ENCODE measurements at places on chromosomes 11 and 22. TPM values are rescaled to one million over a fixed set of nuclear protein-coding genes. Genes with fewer than 3 reads are reported as not detected.

TXN2 gene
- total RNA-seq: 54.2 TPM

CLDN25 gene
- total RNA-seq: not detected

APOL1 gene
- 92.8 TPM for total RNA-seq

SLC3A2 gene
- total RNA-seq: 255 TPM

TCN1 gene
- total RNA-seq: not detected

SYCE3 gene
- not detected for total RNA-seq

CNGA4 gene
- total RNA-seq: not detected

LAYN gene
- total RNA-seq: 17.5 TPM

MUC6 gene
- not detected for total RNA-seq

PYGM gene
- 2.0 TPM for total RNA-seq

- H3K27me3 ChIP-seq: no peaks in the 10 kb centered on the region
- H3K4me3 ChIP-seq: no peak overlapping the region
- H3K36me3 ChIP-seq: peaks cover 37% of the 10 kb centered on the region
- no peak for DNase-seq
These were observed 21.6 kb downstream of the AAMDC start for GRCh38 chr11:77842441-77843121.

DNA sequence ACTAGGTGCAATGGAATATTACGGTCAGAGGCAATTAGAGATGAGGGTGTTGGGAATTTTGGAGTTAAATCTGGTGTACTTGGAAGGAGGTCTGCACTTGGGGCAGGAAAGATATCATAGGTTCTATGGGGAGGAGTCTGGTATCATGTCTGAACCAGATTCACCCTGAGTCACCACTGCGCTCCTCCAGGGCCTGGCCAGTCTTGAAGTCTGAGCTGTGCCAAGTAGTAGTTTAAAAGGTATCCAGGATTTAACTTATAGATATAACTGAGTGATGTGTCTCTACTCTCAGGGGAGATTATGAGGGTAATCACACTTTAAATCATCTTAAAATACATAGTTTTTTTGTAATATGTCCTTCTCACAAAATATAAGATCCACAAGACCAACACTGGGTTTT is 6.6 kb downstream of the CNGA4 start:
- no peaks in the 10 kb centered on the region for H3K27me3 ChIP-seq
- H3K4me3 ChIP-seq: no peak overlapping the region
- H3K27ac ChIP-seq: no peak overlapping the region

DNA sequence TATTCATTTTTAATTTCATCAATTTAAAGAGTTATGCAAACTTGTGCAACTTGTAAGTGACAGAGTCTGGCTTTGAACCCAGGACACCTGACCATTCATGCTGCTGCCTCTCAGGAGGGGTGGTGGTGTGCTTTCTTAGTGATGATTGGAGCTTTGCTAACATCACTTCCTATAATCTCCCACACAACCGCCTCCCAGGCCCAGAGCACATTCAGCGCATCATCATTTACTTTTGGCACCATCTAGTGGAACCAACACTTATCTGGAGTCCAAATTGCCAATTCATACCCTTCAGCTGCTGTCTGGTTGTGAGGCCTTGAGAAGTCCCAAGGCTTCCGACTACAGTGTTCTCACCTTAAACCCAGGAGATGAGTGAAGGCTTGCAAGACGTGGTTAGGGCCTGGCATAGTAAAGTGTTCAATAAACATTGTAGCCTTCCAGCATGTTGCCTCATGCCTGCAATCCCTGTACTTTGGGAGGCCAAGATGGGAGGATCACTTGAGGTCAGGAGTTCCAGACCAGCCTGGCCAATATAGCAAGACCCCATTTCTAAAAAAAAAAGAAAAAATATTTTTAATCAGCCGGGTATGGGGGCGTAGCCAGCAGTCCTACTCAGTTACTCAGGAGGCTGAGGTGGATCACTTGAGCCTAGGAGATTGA is 1.1 kb upstream of the TTLL1 start:
- no peak overlapping the region for H3K27ac ChIP-seq
- H3K36me3 ChIP-seq: no peaks in the 10 kb centered on the region
- peaks cover 10% of the 10 kb centered on the region for H3K4me1 ChIP-seq
- DNase-seq: no peak

GRCh38 chr22:33842006-33842354 is 78.3 kb downstream of the LARGE1 start:
- H3K36me3 ChIP-seq: no peaks in the 10 kb centered on the region
- H3K27ac ChIP-seq: no peak overlapping the region
- H3K27me3 ChIP-seq: no peaks in the 10 kb centered on the region
- no peak for DNase-seq
- H3K4me1 ChIP-seq: peaks cover 12% of the 10 kb centered on the region
- no peak overlapping the region for H3K4me3 ChIP-seq

DNA sequence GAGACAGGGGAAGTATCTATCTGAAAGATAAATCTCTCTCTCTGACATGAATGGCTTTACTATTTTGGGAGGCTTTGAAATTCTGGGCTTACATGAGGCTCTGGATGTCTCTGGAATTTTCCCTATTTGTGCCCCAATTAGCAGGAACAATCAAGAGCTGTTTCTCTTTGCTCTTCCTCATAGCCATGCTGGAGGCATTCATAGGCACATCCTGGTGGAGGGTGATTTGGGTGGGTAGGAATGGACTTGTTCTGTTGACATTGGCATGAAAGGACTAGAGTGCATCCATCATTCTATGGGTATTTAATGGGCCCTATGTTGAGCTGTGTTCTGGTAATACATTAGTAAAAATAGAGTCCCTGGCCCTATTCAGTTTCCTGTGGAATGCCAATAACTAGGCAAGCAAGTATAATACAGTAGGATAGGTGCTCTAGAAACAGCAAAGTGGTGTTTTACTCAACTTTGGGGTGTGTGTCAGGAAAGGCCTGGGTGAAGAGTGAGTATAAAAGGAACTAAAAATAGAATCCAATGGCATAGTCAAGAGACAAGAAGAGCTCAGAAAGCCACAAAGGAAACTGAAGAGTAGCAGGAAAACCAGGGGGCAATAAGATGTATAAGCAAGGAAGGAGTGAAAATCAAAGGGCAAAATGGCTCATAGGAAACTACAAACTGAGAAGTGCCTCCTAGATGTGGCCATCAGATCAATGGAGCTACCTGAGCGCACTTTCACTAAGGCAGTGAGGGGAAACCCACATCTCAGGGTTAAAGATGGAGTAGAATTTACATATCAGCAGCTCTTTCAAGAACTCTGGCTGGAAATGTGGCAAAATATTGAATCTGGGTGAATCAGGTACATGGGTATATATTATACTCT is 45.0 kb downstream of the CWC15 start:
- H3K4me3 ChIP-seq: no peak overlapping the region
- peaks cover 44% of the 10 kb centered on the region for H3K4me1 ChIP-seq
- no peaks in the 10 kb centered on the region for H3K36me3 ChIP-seq
- no peaks in the 10 kb centered on the region for H3K27me3 ChIP-seq
- DNase-seq: no peak

DNA sequence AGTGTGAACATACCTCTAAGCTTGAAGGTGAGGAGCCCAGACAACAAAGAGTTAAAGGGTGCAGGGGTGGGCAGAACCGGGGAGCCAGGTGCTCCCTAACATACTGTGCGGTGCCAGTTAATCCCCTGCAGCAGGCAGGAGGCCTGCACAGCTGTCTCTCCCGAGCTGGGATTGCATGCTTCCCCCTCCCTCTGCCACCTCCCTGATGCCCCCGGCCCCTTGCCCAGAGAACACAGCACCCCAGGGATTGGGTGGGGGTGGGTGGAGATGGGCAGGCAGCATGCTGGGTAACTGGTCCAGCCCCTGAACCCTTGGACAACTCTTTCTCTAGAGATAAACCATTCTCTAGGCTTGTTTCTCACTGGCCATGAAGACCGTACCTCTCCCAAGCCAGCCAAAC is 67.7 kb upstream of the MYOD1 start:
- H3K4me3 ChIP-seq: no peak overlapping the region
- H3K27ac ChIP-seq: no peak overlapping the region
- no peaks in the 10 kb centered on the region for H3K36me3 ChIP-seq
- H3K4me1 ChIP-seq: no peaks in the 10 kb centered on the region
- no peak for DNase-seq

GRCh38 chr22:33341611-33342010 is 283.4 kb upstream of the SYN3 start:
- H3K36me3 ChIP-seq: no peaks in the 10 kb centered on the region
- no peak overlapping the region for H3K27ac ChIP-seq
- H3K4me1 ChIP-seq: no peaks in the 10 kb centered on the region
- DNase-seq: no peak
- H3K4me3 ChIP-seq: no peak overlapping the region

DNA sequence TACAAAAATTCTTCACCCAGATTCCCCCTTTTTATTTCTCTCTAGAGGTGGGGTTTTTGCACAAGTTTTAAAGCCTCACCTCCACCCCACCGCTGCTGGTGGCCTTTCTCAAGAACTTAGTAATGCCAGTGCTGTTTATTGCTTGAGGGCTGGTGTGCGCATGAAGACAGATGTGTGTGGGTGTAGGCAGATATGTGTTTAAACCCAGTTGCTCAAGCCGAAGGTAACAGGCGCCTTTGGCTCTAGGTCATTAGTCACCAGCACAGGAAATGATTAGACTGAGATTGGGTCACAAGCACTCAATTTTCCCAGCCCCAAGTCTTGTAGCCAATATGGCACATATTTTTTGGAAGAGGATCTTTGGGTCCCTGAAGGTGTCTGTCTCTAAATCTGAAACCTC is 2.7 kb upstream of the CLMP start:
- no peak overlapping the region for H3K4me3 ChIP-seq
- H3K27me3 ChIP-seq: peaks cover 34% of the 10 kb centered on the region
- H3K36me3 ChIP-seq: no peaks in the 10 kb centered on the region
- H3K4me1 ChIP-seq: peaks cover 6% of the 10 kb centered on the region
- no peak for DNase-seq

GRCh38 chr11:127217452-127218274 is 217.1 kb upstream of the KIRREL3 start:
- no peak for DNase-seq
- no peaks in the 10 kb centered on the region for H3K27me3 ChIP-seq
- H3K4me1 ChIP-seq: no peaks in the 10 kb centered on the region
- no peak overlapping the region for H3K4me3 ChIP-seq
- H3K27ac ChIP-seq: no peak overlapping the region

- H3K4me1 ChIP-seq: peaks cover 3% of the 10 kb centered on the region
- H3K4me3 ChIP-seq: no peak overlapping the region
- H3K27ac ChIP-seq: no peak overlapping the region
- no peaks in the 10 kb centered on the region for H3K27me3 ChIP-seq
- no peak for DNase-seq
These were observed 9.3 kb upstream of the VPS37C start for GRCh38 chr11:61170566-61170965.

- H3K27ac ChIP-seq: no peak overlapping the region
- DNase-seq: no peak
- H3K4me1 ChIP-seq: no peaks in the 10 kb centered on the region
- H3K4me3 ChIP-seq: no peak overlapping the region
These were observed 461.6 kb downstream of the ETS1 start for GRCh38 chr11:128125723-128126122.

DNA sequence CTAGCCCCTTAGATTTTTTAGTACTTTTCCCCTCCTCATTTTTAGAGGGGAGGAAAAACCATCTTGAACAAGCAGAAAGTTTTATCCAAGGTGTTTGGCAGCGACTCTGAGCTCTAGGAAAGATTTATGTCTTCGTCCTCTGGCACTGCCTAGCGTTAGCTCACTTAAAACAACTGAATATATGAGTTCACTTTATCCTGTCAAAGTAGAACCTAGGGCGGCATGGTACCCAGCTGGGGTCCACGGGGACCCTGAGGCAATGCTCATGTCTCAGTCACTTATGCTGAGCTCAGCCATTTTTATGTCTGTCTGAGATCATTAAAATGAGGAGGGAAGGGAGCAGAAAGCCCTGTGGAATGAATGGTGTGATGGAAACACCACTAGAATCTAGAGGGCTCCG is 14.2 kb upstream of the VSIG10L2 start:
- no peaks in the 10 kb centered on the region for H3K4me1 ChIP-seq
- no peak for DNase-seq
- H3K27me3 ChIP-seq: no peaks in the 10 kb centered on the region
- no peaks in the 10 kb centered on the region for H3K36me3 ChIP-seq

- H3K4me1 ChIP-seq: peaks cover 3% of the 10 kb centered on the region
- peak overlapping the region; percentile 17 for H3K27ac ChIP-seq
- no peaks in the 10 kb centered on the region for H3K27me3 ChIP-seq
- H3K36me3 ChIP-seq: no peaks in the 10 kb centered on the region
- DNase-seq: no peak
These were observed 1.0 kb downstream of the PKP3 start for GRCh38 chr11:394858-395655.

DNA sequence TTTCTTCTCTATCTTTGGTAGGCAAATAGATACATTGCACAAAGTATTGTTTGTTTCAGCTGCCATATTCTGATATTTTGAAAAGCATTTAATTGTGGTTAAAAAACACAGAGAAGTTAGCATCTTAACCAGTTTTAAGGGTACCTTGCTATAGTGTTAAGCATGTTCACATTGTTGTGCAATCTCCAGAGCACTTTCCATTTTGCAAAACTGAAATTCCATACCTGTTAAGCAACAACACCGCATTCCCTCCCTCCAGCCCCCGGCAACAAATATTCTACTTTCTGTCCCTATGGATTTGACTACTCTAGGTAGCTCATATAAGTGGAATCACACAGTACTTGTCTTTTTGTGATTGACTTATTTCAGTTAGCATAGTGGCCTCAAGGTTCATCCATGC is 33.9 kb downstream of the CNTF start:
- H3K4me3 ChIP-seq: no peak overlapping the region
- H3K27me3 ChIP-seq: no peaks in the 10 kb centered on the region
- no peaks in the 10 kb centered on the region for H3K36me3 ChIP-seq
- no peaks in the 10 kb centered on the region for H3K4me1 ChIP-seq

DNA sequence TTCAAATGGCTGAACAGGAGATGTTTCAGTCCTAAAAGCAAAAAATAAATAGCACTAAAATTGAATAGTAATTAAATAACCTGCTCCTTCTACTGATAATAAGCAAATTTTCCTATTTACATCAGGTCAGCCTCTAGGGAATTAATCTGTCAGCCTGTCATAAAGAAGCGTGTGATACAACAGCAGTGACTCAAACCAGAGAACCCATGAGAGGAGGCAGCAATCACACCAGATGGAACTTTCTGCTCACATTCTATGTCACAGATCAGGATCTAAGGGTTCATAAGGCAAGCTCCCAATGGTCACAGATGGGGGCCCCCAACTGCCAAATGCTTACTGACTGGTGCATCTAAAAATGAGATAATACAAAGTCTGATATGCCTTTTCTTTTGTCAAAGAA is 41.1 kb downstream of the RBFOX2 start:
- no peak overlapping the region for H3K4me3 ChIP-seq
- peaks cover 10% of the 10 kb centered on the region for H3K4me1 ChIP-seq
- H3K27me3 ChIP-seq: no peaks in the 10 kb centered on the region
- no peaks in the 10 kb centered on the region for H3K36me3 ChIP-seq
- DNase-seq: no peak

DNA sequence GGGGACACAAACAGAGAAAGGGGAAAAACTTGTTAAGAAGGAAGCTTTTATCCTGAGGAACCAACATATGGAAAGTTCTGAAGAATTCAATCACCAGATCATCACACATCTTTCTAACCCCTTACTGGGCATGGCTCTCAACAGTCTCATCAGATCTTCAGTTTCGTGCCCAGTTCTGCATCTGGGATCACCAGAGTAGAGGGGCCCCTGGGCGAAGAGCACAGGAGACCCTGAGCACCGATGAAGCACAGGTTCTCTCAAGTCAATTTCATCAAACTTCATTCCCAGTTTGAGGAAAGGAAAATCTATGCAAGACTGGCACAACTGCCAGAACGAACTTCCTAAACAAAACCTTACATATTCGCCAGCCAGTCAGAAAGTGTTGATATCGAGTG is 8.5 kb upstream of the PYGM start:
- no peak overlapping the region for H3K27ac ChIP-seq
- no peak overlapping the region for H3K4me3 ChIP-seq
- no peaks in the 10 kb centered on the region for H3K27me3 ChIP-seq
- H3K36me3 ChIP-seq: peaks cover 100% of the 10 kb centered on the region
- no peak for DNase-seq

Data from upper lobe of right lung (tissue), 1 donor.